Stimulated activated CD4-positive, alpha-beta T cell treated with anti-CD3 and anti-CD28 coated beads, Interleukin-15, amount 100 ng/mL, for 48 hours (primary cell): ENCODE measurements at places on chromosomes 2 and 18.

DNA sequence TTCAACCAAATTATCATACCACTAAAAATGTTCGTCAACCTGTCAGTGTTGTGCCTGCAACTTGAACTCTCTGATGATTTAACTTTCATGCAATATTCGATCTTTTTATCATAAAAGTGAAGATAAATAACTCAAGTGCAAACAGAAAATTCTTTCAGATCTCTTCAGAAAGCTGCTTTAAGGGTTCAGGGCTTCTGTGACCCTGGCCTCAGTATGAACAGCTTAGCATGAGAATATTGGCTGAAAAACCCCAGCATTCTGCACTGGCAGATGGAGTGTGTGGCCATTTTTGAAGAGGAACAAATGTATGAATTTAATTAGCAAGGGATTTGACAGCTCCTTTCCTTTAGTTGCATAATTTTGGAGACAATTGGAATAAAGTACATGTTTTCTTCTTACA lies 851.4 kb upstream of the SOX11 start:
- DNase-seq = no peak

DNA sequence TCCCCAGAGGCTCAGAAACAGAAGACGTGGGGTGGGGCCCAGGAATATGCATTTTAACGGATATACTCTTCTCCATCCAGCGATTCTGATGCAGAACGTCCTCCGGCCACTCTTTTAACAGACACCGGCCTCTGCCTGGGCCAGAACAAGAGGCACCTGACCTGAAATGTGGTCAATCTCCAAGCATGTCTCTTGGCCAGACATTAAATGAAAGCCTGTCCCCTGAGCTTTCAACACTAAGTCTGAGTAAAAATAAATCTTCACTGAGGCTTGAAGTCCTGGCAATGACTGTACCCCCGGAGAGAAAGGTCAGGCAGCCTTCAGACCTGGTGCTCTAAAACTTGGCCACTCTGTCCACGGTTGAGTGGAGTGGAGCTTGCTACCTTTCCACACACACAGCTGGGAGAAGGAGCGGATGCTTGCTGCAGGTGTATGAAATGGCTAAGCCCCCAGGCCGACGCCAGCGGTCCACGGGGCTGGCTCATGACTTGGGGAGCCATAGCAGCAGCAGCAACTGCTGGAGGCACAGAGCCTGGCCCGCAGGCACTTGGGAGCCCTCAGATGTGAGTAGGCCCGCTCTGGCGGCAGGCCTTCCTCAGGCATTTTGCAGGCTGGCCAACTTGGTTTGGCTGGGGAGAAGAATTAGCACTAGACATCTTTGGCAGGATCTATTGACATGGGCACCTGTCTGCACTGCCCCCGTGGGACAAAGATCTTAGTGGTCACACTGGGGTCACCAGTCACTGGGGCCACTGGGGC lies 79.7 kb downstream of the TMEM17 start:
- DNase-seq = no peak

GRCh38 chr2:176364273-176364977 lies 95.2 kb downstream of the MTX2 start:
- DNase-seq = no peak

DNA sequence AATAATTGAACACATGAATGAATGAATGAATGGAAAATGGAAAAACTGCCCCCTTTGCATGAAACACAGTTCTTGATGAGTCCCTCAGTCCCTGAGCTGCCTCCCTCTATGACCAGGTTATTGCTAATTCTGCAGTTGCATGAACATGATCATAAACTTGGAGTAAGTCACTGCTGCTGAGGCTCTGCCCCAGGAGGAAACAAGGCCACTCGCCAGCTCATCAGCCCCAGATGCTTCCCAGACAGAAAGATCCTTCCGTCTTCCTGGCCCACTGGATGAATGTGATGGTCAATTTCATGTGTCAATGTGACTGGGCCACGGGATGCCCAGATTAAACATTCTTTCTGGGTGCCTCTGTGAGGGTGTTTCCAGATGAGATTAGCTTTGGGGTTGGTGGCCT lies 16.4 kb downstream of the GPR45 start:
- DNase-seq = no peak

GRCh38 chr2:42969231-42970150 lies 177.1 kb upstream of the HAAO start:
- no peak for DNase-seq

DNA sequence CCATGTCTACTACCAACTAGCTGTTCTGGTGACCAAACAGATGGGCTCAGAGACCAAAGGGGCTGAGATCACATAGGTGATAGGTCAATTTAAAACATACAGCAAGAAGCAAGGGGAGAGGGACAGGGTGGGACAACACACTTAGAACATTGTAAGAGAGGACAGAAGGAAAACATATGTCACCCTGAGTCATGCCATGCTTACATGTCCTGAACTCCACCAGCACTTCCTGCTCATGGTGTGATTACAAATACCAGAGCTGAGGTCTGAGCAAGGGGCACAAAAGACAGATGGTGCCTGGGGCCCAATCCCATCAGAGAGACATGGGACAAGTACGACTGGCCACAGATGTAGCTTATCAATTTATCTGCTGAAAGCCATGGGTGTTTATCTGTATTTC lies 28.7 kb upstream of the GALNT14 start:
- DNase-seq = no peak

- DNase-seq = no peak
These were observed 6.0 kb downstream of the IGFBP5 start for GRCh38 chr2:216689397-216689796.

GRCh38 chr2:23691565-23691964 lies 235.4 kb downstream of the ATAD2B start:
- no peak for DNase-seq

GRCh38 chr2:172153757-172154156 lies 51.1 kb upstream of the DLX2 start:
- no peak for DNase-seq

DNA sequence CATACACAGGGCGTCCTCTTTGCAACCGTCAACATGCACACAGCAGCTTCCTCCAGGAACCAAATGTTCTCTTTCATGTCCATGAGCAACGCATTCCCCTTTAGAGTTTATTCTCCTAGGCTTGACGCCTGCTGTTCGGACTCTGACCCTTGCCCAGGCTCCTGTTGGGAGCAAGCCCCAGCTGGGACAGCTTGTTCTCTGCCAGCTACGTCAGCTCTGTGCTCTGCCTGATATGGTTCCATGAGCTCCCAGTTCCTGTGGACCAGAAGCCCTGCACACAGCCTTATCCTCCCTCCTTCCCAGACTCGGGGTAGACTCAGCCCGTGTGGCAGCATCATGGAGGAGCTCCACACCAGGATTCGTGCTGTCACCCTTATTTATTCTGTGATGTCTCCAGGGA lies 253.1 kb upstream of the PXDN start:
- DNase-seq = no peak

GRCh38 chr2:204834716-204835384 lies 289.6 kb downstream of the PARD3B start:
- DNase-seq = no peak

DNA sequence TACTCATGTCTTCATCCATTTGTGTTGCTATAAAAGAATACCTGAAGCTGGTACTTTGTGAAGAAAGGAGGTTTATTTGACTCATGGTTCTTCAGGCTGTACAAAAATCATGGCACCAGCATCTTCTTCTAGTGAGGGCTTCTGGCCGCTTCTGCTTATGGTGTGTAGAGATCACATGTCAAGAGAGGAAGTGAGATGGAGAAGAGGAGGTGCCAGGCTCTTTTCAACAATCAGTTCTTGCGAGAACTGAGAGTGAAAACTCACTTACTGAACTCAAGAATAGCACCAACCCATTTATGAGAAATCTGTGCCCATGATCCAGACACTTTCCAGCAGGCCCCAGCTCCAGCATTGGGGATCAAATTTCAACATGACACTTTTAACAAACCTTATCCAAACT lies 30.0 kb upstream of the BARD1 start:
- no peak for DNase-seq

GRCh38 chr2:233280114-233280693 lies 27.4 kb upstream of the SAG start:
- DNase-seq = no peak

GRCh38 chr2:196176142-196176738 lies 4.9 kb upstream of the STK17B start:
- DNase-seq = no peak

DNA sequence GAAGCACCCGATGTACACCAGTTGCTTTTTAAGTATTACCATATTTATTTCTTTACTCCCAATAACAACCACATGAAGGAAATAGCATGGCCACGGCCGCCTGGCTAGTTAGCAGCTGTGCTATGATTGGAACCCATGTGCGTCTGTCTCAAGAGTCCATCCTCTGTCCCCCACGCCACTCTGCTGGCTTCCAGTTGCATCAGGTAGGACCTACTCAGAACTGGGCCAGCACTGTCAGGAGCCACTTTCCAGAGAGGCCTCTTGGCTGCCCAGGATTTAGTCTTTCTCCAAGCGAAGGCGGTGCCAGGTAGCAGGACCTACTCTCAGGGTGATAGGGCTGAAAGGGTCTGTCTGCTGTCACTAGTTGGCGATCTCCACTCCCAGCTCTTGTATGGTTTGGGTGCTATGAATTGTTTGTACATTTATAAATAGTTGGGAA lies 22.1 kb downstream of the ASB18 start:
- DNase-seq = no peak

GRCh38 chr2:42186945-42187632 lies 17.9 kb downstream of the EML4 start:
- DNase-seq = no peak

DNA sequence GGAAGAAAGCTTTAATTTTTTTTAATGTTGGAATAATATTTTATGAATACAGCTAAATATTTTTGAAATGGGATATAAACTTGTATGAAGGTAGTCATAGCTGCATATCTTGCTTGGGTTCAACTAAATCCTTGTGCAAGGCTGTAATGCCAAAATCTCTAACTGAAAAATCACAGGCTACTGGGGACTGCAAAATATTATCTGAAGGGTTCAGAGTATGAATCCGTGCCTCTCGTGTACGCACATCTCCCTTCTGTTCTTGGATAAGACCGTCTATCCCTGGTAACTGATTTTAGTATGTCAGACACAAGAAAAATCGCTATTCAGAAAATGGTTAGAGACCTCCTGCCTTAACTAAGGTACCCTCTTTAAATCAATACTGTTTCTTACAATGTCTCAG lies 71.8 kb downstream of the ACVR1 start:
- no peak for DNase-seq

DNA sequence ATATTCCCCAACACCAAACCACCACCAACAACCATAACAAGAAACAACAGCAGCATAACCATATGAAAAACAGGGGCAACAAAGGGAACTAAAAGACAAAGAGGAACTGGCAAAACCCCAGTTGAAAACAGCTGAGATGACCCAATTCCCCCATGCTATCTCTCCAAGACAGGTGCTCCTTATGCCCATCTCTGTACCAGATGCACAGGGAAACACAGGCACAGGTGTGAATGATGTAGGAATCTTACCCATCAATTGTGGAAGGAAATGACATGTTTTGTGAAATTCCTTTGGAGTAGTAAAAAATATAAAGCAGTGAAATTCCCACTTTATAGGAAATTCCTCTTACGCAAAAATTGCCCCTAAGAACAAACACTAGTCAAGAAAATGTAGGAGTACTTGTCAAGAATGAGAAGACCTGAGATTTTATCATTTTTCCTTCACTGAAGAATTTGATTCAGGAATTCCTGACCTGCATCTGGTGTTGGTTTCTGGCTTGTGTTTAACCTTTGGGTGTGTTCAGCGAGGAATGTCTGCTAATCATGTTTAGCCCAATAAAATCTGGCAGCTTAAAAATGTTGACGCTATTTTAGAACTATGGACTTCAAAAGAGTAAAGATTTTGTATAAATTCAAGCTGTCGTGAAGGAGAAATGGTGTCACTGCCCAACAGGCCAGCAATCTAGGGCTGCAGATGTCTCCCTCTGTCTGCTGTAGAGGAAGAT lies 67.7 kb upstream of the ARHGAP28 start:
- no peak for DNase-seq

DNA sequence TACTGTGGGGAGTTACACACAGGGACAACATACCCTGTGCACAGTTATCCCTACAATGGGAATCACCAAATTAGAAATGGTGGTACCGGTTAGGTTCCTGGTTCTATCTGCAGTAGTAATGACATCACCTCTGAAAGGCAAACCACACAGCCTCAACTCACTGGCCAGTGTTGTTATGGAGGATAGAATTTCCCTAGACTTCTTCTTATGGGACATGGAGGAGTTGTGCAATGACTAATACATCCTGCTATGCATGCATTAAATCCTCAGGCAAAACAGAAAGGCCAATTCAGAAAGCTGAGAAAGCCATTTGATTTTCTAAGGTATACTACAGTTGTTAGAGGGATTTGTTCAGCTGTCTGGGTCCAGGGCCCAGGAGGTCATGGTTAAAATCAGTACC lies 439.3 kb downstream of the TMX3 start:
- no peak for DNase-seq

GRCh38 chr2:196453613-196454047 lies 185.9 kb upstream of the CCDC150 start:
- no peak for DNase-seq

GRCh38 chr2:196987649-196988364 lies 61.3 kb upstream of the PGAP1 start:
- peak; percentile 24 for DNase-seq
